ENCODE measurements at places on chromosomes 1 and 21.

DNA sequence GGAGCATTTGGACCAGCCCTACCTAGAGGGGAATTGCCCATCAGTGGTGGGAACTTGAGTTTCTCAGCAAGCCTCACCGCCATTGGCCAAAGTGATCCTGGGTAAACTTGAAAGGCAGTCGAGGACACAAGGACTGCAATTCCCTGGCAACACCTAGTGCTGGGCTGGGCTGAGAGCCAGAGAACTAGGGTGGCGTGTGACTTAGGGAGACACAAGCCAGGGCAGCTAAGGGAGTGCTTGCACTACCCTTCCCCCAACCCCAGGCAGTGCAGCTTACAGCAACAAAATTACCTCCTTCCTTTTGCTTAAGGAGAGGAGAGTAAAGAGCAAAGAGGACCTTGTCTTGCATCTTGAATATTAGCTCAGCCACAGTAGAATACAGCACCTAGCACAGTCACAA lies 176.9 kb upstream of the PRMT6 start:
- no peak for DNase-seq
- H3K36me3 ChIP-seq, result no peaks in the 10 kb centered on the region
- no peaks in the 10 kb centered on the region for H3K4me1 ChIP-seq
- no peaks in the 10 kb centered on the region for H3K27me3 ChIP-seq
- no peak overlapping the region for H3K4me3 ChIP-seq
- no peak overlapping the region for H3K27ac ChIP-seq

DNA sequence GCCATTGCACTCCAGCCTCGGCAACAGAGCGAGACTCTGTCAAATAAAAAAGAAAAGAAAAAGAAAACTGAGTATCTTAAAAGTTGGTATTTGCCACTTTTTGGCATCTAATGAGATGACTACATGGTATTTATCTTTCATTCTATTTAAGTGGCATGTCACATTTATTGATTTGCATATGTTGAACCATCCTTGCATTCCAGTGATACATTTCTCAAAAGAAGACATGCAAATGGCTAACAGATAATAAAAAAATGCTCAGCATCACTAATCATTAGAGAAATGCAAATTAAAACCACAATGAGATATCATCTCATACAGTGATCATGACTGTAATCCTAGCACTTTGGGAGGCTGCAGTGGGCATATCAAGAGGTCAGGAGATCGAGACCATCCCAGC lies 28.1 kb downstream of the SFPQ start:
- H3K4me1 ChIP-seq, result no peaks in the 10 kb centered on the region
- DNase-seq, result no peak
- H3K36me3 ChIP-seq, result no peaks in the 10 kb centered on the region
- no peak overlapping the region for H3K4me3 ChIP-seq
- H3K27ac ChIP-seq, result no peak overlapping the region

- H3K36me3 ChIP-seq, result no peaks in the 10 kb centered on the region
- DNase-seq, result no peak
- H3K27me3 ChIP-seq, result no peaks in the 10 kb centered on the region
- H3K27ac ChIP-seq, result peak overlapping the region; percentile 53
- peaks cover 20% of the 10 kb centered on the region for H3K4me1 ChIP-seq
- no peak overlapping the region for H3K4me3 ChIP-seq
Observed at GRCh38 chr1:52008071-52008809, 17.7 kb upstream of the RAB3B start.

GRCh38 chr1:38296047-38296446 lies 249.5 kb upstream of the POU3F1 start:
- DNase-seq, result no peak
- no peak overlapping the region for H3K4me3 ChIP-seq
- H3K27me3 ChIP-seq, result peaks cover 68% of the 10 kb centered on the region
- no peaks in the 10 kb centered on the region for H3K36me3 ChIP-seq

DNA sequence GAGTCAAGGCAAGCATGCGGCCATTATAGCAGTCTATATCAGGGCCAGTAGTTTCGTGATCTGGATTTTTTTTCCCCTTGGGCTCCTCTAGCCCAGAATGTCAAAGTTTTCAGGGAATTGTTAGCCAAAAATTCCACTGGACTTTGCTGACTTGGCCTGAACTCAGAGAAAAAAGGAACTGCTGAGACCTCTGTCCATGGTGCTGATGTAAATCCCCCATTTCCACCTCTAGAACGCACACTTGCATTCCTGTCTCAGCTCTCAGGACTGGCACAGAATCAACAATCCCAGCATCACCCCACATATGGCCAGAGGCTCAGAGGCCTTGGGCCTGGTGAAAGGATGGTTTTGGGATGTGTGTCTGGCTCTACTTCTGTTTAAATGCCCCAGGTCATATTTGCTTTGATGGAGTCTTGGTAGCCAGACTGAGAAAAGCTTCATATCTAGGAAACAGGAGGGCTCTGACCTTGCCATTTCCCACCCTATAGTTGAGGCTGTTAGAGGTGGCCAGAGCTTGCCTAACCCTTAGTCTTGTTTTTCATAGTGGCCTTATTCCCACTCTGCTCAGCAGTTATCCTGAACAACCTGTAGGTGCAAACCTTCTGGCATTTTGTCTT lies 16.9 kb upstream of the EFCAB14 start:
- peaks cover 33% of the 10 kb centered on the region for H3K27me3 ChIP-seq
- DNase-seq, result no peak
- H3K4me3 ChIP-seq, result no peak overlapping the region
- H3K27ac ChIP-seq, result no peak overlapping the region
- no peaks in the 10 kb centered on the region for H3K4me1 ChIP-seq

DNA sequence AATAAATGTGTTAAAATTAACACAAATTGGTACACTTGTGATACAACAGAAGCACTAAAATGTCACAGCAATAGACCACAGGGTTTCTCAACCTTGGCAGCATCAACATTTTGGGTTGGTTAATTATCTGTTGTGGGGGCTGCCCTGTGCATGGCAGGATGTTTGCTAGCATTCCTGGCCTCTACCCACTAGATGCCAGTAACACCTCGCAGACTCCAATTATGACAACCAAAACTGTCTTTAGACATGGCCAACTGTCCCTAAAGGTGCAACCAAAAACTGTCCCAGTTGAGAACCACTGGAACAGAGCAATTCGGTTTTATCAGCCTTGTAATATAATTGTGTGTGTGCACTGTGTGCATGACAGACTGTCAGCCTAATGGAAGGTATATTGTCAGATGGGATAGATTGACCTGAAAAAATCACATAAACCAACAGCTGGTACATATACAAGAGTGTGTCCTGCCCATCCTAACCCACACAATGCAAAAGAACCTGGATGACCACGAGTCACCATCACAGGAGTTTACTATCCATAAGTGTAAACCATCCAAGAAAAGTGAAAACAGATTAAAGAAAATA lies 13.5 kb upstream of the ERG start:
- no peaks in the 10 kb centered on the region for H3K36me3 ChIP-seq
- H3K27me3 ChIP-seq, result peaks cover 39% of the 10 kb centered on the region
- no peak overlapping the region for H3K27ac ChIP-seq

DNA sequence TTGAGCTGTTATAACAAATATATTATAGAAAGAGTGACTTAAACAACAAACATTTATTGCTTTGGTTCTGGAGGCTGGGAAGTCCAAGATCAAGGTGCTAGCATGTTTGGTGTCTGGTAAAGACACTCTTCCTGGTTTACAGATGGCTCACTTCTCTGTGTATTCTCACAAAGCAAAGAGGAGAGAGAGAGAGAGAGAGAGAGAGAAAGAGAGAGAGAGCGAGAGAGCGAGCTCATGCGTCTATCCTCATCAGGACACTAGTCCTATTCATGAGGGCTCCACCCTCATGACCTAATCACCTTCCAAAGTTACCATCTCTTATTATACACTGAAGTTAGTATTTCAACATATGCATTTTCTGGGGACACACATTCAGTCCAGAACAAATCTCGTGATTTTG lies 32.7 kb upstream of the PCP4 start:
- no peak overlapping the region for H3K4me3 ChIP-seq
- H3K27me3 ChIP-seq, result no peaks in the 10 kb centered on the region
- peaks cover 1% of the 10 kb centered on the region for H3K36me3 ChIP-seq
- peaks cover 2% of the 10 kb centered on the region for H3K4me1 ChIP-seq
- H3K27ac ChIP-seq, result no peak overlapping the region

- no peak overlapping the region for H3K27ac ChIP-seq
- H3K27me3 ChIP-seq, result peaks cover 10% of the 10 kb centered on the region
- no peaks in the 10 kb centered on the region for H3K36me3 ChIP-seq
- peaks cover 2% of the 10 kb centered on the region for H3K4me1 ChIP-seq
- no peak overlapping the region for H3K4me3 ChIP-seq
- DNase-seq, result no peak
Observed at GRCh38 chr1:29732453-29732852, 496.1 kb downstream of the PTPRU start.

DNA sequence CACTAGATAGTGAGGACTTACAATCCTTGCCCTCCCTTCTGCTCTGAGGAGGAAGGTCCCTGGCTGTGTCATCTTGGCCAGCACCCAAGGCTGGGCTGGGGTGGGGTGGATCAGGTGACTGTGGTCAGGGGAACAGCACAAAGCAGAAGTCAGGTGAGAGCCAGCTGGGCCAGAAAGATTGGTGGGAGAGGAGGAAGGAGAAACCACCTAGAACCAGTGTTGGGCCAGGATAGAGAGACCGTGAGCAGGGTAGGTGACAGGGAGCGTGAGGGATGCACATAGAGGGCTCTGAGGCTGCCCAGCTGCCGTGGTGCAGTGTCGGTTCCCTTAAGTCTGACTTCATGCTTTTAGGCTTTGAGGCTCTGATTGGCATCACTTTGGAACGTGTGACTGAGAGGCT lies 22.7 kb downstream of the NCF2 start:
- H3K27me3 ChIP-seq, result no peaks in the 10 kb centered on the region
- H3K36me3 ChIP-seq, result no peaks in the 10 kb centered on the region
- peaks cover 14% of the 10 kb centered on the region for H3K4me1 ChIP-seq
- no peak overlapping the region for H3K27ac ChIP-seq

- no peak overlapping the region for H3K4me3 ChIP-seq
- H3K36me3 ChIP-seq, result no peaks in the 10 kb centered on the region
Observed at GRCh38 chr1:185467122-185467521, 150.1 kb upstream of the IVNS1ABP start.

DNA sequence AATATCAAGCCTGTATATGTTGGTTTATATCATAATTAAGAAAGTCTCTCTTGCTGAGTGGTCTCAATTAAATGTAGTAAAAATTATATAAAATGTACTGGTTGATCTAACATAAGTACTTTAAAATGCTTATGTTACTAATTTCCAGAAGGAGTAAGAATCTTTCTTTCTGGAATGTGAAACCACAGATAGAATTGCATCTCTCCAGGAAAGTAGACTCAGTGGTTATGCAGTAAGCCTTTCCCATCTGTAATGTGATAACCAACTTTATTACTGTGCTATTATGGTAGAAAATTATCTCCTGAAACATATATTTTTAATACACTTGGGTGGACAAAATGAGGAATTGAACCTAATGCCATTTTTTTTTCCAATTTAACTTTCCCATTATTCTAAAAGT lies 8.9 kb upstream of the RALGPS2 start:
- DNase-seq, result no peak
- peaks cover 8% of the 10 kb centered on the region for H3K27me3 ChIP-seq
- H3K4me1 ChIP-seq, result peaks cover 2% of the 10 kb centered on the region
- H3K36me3 ChIP-seq, result no peaks in the 10 kb centered on the region
- H3K4me3 ChIP-seq, result no peak overlapping the region

GRCh38 chr1:218374401-218375353 lies 29.5 kb downstream of the TGFB2 start:
- H3K27ac ChIP-seq, result peak overlapping the region; percentile 90
- peak overlapping the region; percentile 12 for H3K4me3 ChIP-seq
- DNase-seq, result no peak
- peaks cover 76% of the 10 kb centered on the region for H3K4me1 ChIP-seq
- H3K36me3 ChIP-seq, result peaks cover under 1% of the 10 kb centered on the region
- H3K27me3 ChIP-seq, result no peaks in the 10 kb centered on the region

- peaks cover 30% of the 10 kb centered on the region for H3K27me3 ChIP-seq
- no peak for DNase-seq
- H3K4me1 ChIP-seq, result peaks cover 8% of the 10 kb centered on the region
- H3K27ac ChIP-seq, result no peak overlapping the region
- H3K4me3 ChIP-seq, result no peak overlapping the region
Observed at GRCh38 chr1:230570724-230571360, 71.4 kb upstream of the COG2 start.

DNA sequence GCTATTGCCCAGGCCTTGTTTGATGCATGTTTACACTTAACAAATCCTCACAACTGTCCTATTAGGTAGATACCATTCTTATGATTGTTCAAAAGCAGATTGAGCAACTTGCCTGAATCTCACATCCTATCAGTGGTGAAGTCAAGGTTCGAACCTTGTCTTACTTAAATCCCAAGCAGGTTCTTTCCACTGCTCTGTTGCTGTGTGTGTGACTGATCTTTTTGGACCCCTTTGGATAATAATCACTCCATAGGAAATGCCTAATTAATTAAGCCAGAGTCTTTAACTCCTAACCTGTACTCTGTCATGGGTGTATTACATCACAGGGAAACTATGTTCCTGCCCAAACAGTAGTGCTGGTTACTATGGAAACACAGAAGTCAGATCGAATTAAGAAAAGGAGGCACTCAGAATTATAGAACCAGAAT lies 84.2 kb downstream of the SPATA46 start:
- no peak for DNase-seq
- H3K4me1 ChIP-seq, result peaks cover 16% of the 10 kb centered on the region
- peak overlapping the region; percentile 48 for H3K27ac ChIP-seq
- H3K36me3 ChIP-seq, result no peaks in the 10 kb centered on the region
- no peak overlapping the region for H3K4me3 ChIP-seq

GRCh38 chr1:50531601-50532000 lies 108.4 kb upstream of the DMRTA2 start:
- no peak for DNase-seq
- H3K4me3 ChIP-seq, result no peak overlapping the region
- H3K27ac ChIP-seq, result no peak overlapping the region

- H3K36me3 ChIP-seq, result no peaks in the 10 kb centered on the region
- no peak for DNase-seq
- no peak overlapping the region for H3K27ac ChIP-seq
- H3K4me3 ChIP-seq, result no peak overlapping the region
Observed at GRCh38 chr1:57553666-57554065, 129.8 kb upstream of the DAB1 start.

GRCh38 chr1:38685388-38685787 lies 174.2 kb downstream of the RRAGC start:
- H3K27ac ChIP-seq, result no peak overlapping the region
- DNase-seq, result no peak
- peaks cover 83% of the 10 kb centered on the region for H3K27me3 ChIP-seq
- H3K4me1 ChIP-seq, result no peaks in the 10 kb centered on the region

DNA sequence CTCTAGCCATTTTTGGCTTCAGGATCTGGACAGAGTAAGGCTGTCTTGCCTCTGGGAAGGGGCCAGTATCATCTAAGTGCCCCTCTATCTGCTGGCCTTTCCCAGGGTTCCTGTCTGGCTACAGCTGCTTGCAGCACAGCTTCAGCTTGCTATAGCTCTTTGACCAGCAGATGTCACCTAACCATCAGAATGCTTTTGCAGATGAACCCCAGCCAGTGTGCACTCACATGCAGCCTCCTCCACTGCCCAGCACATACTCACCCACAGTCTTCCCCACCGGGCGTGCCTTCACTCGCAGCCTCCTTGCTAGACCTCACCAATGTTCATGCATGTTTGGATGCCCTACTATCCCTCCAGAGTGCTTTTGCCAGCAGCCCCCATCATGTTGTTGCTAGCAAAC lies 769.0 kb downstream of the BRINP3 start:
- H3K27ac ChIP-seq, result no peak overlapping the region
- H3K4me3 ChIP-seq, result no peak overlapping the region
- H3K4me1 ChIP-seq, result no peaks in the 10 kb centered on the region
- no peak for DNase-seq
- H3K36me3 ChIP-seq, result no peaks in the 10 kb centered on the region
- H3K27me3 ChIP-seq, result peaks cover 18% of the 10 kb centered on the region

GRCh38 chr1:240027059-240027462 lies 64.6 kb upstream of the FMN2 start:
- no peak for DNase-seq
- peaks cover 11% of the 10 kb centered on the region for H3K27me3 ChIP-seq
- H3K27ac ChIP-seq, result no peak overlapping the region

GRCh38 chr1:2212274-2212531 lies 15.9 kb upstream of the SKI start:
- no peak overlapping the region for H3K4me3 ChIP-seq
- DNase-seq, result no peak
- peaks cover 34% of the 10 kb centered on the region for H3K4me1 ChIP-seq

Measured in mesothelial cell of epicardium (in vitro differentiated cells).